ENCODE measurements at places on chromosomes 5 and 9. TPM values are rescaled to one million over a fixed set of nuclear protein-coding genes. Genes with fewer than 3 reads are reported as not detected.

RGS3 gene
- total RNA-seq: 49.2 TPM

HEMGN gene
- total RNA-seq: not detected

SLC34A1 gene
- total RNA-seq: not detected

CA9 gene
- total RNA-seq: 2.3 TPM

OR1K1 gene
- total RNA-seq: not detected

PCDHA12 gene
- not detected for total RNA-seq

TDRD7 gene
- 8.8 TPM for total RNA-seq

CSF1R gene
- total RNA-seq: under 0.01 TPM

TPPP gene
- 0.66 TPM for total RNA-seq

ADAMTS12 gene
- total RNA-seq: 12.1 TPM

RNF130 gene
- 21.5 TPM for total RNA-seq

OLFM1 gene
- 4.9 TPM for total RNA-seq

PCDHB11 gene
- not detected for total RNA-seq

XRCC4 gene
- total RNA-seq: 6.6 TPM

SNCAIP gene
- 0.66 TPM for total RNA-seq

ALDH7A1 gene
- 70.7 TPM for total RNA-seq

BOD1 gene
- total RNA-seq: 74.0 TPM

LCN9 gene
- total RNA-seq: not detected

PCDHA9 gene
- under 0.01 TPM for total RNA-seq

ZNF366 gene
- not detected for total RNA-seq

GMCL2 gene
- total RNA-seq: not detected

FGD3 gene
- not detected for total RNA-seq

SPATA9 gene
- total RNA-seq: 0.29 TPM

TXNDC8 gene
- not detected for total RNA-seq

KCNV2 gene
- total RNA-seq: not detected

KDM3B gene
- total RNA-seq: 55.0 TPM

IFNA2 gene
- not detected for total RNA-seq

INSYN2B gene
- total RNA-seq: 14.6 TPM

Measured in smooth muscle cell of trachea (primary cell).